ENCODE measurements at places on chromosomes 6 and 20.

DNA sequence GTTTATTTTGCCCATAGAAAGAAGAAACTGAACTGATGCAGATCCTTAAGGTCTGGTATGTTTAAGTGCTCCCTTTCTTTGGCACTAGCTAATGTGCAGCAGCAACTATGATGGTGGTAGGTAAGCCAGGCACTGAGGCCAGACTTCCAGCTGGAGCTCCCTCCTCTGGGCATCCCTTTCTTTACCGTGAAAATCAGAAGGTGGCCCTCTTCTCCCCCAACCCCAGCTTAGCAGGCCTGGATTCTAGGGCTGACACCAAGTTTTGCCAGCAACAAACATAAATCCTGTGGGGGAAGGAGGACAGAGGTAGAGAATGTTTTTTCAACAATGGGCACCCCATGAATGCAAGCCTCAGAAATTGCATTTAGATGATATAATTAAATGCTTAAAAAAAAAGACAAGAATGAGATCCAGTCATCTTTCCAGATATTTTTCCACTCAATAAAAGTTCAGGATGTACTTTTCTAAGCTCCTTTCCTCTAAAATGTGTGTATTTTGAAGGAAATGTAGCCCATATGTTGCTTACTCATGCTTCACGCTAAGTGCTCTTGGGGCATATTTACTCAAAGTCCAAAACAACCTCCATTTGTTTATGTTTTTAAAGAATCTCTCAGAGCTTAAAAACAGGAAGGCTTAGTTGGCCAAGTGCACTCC, 123.9 kb upstream of the NXT1 start:
- no peak for DNase-seq

DNA sequence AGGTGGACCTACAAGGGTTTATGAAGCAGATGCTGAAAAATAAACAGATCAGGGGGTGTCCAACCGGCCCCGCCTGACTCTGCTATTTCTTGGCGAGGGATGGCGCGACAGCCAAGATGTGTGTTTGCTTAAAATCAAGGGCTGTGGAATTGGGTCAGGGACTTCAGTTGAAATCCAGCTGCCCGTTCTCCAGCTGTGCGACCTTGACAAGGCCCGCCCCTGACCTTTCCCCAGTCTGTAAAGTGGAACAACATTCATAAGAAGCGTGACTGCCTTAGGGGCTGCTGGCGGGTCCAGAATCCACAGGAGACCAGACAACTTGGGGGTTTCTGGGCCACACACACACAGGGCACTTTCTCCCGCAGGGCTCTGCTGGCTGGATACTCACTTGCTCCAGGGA, 517.5 kb downstream of the PREX1 start:
- no peak for DNase-seq

- DNase-seq = no peak
These were observed 309.1 kb downstream of the LMBRD1 start for GRCh38 chr6:69487688-69488087.

DNA sequence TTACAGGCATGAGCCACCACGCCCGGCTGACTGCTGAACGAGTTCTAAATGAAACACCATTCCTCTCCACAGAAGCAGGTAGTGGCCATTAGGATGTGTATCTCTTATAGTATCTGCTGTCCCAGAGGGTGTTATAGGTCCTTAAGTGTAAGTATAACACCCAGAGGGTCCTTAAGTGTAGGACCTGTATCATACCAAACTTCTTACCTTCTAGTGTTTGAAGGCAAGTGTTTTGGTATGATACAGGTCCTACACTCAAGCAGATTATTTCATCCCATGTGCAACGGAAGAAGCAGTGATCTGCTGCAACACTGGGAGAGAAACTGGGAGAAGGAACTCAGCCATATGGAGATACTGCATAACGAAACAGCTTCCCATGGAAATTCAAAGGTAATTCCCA, 17.4 kb downstream of the BMP7 start:
- DNase-seq = no peak

GRCh38 chr6:16539086-16539931, 222.0 kb downstream of the ATXN1 start:
- DNase-seq = no peak

DNA sequence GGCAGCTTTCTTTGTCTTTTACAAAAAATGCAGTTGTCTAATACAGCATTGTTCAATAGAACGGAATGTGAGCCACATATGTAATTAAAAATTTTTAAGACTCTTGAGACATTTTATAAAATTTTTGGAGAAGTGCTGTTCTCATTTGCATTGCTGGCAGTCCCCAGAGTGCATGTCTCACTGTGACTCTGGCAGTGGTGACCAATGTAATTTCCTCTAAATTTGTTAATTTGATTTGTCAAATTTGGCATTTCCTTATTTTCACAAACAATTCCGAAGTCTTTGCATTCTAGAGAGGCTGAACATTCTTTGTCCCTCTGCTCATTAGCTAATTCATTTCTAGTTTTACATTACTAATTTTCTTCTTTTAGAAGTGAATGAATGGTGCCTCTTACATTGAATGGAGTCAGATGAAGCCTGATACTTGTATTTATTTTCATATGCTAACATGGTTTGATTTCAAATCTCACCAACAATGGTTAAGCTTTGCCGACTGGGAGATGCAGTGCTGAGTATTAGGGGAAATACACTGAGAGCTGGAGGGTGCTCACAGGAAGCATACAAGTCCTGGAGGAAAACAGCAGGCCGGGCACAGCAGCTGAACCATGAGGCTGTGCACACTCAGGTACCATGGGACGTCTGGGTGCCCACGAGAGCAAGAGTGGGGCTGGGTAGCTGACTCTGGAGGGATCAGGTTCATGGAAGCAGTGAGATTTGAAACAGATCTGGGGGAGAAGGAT, 68.5 kb upstream of the ARMC2 start:
- DNase-seq = no peak

DNA sequence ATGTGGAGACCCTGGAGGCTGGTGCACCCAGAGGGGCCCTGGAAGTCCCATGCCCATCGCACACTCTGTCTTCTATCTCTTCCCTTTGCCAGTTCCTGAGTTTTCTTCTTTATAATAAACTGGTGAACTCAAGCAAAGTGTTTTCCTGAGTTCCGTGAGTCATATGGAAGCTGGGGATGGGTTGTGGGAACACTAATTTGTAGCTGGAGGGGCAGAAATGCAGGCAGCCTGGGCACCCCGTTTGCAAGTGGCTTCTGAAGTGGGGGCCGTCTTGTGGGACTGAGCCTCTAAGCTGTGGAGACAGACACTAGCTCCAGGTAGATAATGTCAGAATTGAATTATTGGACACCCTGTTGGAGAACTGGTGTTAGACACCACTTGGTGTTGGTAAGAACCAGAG, 3.2 kb upstream of the PPP1R3G start:
- DNase-seq = no peak

GRCh38 chr6:128070406-128070805, 169.5 kb upstream of the THEMIS start:
- no peak for DNase-seq

DNA sequence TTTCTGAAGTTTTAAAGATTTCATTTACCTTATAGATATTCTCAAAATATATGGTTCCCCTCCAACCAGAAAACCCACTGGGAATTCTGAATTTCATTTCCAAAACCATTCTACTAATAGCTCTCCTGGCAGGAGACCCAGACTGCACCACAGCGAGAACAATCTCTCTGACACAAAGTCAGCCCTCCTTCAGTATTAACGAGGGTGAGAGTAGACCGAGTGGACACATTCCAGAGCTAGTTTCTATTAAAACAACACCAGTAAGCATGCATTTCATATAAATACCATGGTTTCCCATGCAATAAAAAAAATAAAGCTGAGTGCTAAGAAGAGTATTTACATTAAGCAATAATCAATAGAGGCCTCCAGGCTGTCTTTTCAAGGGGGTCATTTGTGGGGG, 899.6 kb upstream of the SLC35B3 start:
- DNase-seq = no peak

DNA sequence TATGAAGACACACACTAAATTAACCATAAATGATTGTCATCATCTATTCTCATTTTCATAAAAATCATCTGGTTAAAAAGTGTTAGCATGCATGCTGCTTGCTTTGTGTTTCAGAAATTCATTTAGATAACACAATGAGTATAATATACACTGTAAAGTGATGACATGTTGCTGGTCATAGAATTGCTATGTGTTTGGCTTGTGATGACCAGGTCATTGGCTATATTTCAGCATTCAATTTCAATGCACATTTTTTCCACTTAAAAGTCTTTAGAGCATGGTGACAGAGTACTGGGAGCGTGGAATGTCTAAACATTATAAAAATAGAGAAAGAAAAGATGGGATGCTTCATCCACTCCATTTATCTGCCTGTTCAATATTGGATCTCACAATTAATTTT, 1291.1 kb upstream of the MAP3K7 start:
- no peak for DNase-seq

DNA sequence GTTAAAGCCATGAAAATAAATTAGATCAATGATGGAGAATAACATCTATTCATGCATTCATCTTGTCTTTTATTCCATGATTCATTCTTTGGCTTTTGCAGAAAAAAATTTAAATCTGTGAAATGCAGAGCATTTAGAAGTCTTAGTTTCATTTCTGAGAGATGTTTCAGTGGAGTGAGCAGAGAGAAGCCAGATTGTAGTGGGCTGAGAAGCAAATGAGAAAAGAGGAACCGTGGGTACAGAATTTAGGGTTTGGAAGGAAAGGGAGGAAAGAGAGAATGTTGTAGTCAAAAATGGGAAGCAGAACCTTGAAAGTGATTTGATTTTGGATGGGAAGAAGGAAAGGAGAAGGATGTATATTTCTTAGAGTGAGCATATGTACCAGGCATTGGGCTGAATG, 260.3 kb upstream of the MAN1A1 start:
- no peak for DNase-seq

GRCh38 chr6:116925088-116925794, 48.2 kb downstream of the RFX6 start:
- DNase-seq = no peak

DNA sequence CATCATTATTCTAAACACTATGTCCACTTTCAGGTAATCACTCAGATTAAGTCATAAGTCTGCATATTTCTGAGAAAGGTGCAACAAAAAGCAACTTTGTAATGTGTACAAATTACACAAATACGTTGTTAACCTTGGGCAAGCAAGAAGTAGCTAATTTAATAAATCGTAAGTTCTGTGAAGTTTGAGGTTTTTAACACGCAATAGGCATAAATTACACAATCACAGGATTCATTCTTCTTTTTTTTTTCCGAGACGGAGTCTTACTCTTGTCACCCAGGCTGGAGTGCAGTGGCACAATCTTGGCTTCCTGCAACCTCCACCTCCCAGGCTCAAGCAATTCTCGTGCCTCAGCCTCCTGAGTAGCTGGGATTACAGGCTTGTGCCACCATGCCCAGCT, 57.2 kb upstream of the F13A1 start:
- no peak for DNase-seq

Measured in femur (tissue), 1 donor.